ENCODE measurements at places on chromosomes 4 and X.

DNA sequence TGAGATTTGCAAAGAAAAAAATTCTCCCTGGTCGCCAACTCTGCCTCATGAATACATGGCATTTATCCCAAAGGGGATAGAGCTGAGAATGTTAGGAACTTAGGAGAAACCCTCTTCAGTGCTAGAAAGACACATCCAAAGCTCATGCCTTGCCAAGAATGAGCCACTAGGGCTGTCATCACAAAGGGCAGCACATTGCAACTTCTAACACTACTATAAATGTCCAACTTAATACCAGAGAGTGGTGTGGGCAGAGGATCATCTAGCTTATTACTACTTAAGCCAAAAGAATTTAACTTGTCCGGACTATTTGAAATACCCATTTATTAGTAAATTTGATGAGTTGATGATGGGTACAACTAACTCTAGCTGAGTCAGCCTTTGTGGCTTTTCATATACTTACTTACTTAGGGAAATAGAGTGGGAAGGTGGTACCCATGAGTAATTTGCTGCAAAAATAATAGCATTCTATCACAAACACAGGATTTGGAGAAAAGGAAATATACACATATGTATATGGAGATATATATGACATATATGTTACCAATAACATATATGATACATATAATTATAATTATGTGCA is 66.3 kb upstream of the GAB1 start:
- DNase-seq, result no peak

- DNase-seq, result no peak
These were observed 255.4 kb upstream of the CXorf51A start for GRCh38 chrX:147069926-147070325.

- no peak for DNase-seq
These were observed 15.1 kb downstream of the SLC2A9 start for GRCh38 chr4:10006231-10006600.

DNA sequence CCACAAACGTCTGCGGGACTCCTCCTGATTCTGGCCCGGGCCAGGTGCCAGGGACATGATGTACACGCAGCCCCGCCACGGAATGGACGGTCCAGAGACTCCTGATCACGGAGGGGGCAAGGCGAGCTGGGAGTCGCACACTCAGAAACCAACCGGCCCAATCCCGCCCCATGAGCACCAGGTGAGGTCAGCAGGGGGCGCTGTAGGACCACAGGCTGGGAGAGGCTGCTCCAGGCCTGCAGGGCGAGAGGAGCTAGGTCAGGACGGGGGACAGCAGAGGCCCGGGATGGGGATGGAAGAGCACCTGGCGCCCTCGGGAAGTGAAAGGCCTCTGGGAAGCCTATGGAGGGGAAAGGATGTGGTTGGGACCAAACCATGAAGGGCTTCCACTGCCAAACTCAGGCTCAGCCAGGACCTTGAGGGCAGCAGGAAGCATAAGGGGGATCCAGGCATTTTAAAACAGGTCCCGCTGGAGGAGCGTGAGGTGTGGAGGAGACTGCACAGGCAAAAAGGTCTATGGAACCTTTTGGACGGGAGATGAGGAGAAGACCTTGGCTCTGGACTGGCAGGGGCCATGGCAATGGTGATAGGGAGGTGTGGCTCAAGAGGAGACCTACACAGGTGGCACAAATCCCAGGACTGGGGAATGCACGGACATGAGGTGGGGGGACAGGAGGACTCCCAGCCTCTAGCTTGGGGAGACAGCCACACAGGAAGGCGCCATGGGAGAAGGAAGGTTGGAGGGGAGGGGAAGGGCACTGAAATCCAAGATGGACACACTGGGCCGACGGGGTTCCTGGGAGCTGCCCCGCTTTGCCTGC is 79.2 kb downstream of the MTMR1 start:
- DNase-seq, result peak; percentile 60

GRCh38 chr4:153519687-153520086 is 53.5 kb downstream of the TMEM131L start:
- DNase-seq, result no peak

GRCh38 chrX:27883468-27884092 is 75.8 kb downstream of the MAGEB10 start:
- DNase-seq, result no peak

DNA sequence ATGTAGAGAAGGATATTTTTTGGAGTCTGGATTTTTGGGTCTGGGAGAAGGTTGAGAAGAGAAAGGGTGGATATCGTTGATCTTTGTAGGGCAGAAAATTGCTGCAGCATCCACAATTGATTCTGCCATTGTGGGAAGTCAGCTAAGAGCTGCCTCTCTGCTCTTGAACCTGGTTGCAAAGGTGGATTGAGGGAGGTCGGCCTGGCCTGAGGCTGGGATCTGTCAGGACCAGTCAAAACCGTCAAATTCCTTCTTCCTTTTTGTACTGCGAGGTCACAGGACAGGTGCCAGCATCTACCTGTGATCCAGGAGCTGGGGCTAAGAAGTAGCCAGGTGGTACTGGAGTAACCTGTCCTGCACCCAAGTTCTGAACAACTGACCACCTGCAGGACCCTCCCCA is 93.7 kb downstream of the SHOX start:
- DNase-seq, result no peak

GRCh38 chrX:10833299-10834169 is 213.1 kb upstream of the MID1 start:
- DNase-seq, result no peak

GRCh38 chrX:147739196-147739595 is 172.5 kb upstream of the FMR1 start:
- no peak for DNase-seq

- no peak for DNase-seq
These were observed 30.8 kb upstream of the NDP start for GRCh38 chrX:44003975-44004374.

DNA sequence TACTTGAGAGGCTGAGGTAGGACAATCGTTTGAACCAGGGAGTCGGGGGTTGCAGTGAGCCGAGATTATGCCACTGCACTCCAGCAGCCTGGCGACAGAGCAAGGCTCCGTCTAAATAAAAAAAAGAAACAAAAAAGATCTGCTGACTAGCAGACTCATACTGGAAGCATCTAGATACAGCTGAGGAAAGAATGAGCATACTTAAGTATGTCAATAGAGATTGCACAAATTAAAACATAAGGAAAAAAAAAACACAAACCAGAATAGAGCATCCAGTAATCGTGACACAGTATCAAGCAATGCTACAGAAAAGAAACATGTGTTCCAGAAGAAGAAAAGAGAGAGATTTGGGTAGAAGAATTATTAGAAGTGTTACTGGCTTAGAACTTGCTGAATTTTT is 105.5 kb upstream of the SPOCK3 start:
- DNase-seq, result no peak

DNA sequence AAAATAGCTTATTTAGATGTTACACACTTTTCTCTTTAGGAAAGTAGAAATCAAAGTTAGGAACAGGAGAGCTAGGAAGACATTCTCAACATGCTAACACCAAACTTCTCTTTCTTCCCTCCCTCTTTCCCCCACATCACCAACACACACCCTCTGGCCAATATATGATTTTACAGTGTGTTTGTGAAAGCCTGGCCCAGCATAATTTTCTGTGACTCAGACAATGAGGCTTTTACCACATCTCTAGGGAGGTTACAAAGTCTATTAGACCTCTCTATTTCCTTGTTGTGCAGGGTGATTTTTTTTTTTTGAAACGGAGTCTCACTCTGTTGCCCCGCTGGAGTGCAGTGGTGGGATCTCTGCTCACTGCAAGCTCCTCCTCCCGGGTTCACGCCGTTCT is 189.9 kb downstream of the AASDH start:
- DNase-seq, result no peak

DNA sequence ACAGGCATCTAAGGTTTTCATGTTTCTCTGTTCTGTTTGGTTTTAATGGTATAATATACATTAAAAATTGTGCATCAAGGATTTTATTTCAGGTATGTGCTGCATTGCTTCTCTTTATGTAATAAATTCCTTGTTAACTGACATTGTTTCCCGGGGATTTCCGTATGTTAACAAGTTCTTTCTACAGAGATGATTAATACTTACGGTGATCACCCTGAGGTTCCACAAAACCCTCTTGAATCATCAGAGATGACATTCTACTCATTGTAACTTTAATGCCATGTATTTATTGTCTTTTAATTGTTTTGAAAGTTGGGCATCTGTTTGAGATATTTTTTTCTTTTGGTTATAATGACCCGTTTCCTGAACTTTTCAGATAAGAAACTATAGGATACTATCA is 37.5 kb downstream of the ARHGAP10 start:
- no peak for DNase-seq

DNA sequence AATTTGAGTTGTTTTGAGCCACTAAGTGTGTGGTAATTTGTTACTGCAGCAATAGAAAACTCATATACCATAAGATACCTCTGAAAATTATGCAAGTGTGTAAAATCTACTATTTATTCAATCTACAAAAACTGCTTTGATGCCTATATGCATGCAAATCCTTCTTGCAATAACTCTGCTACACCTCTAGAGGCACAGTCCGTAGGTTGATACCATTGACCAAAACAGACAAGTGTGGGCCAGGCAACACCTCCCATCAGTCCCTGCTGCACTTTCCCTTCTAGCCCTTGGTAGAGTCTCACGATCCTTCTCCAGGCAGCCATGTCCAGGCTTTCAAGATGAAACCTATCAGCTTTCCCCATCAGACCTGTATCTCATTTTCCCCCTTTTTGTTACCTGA is 48.8 kb upstream of the FAM9A start:
- DNase-seq, result no peak

DNA sequence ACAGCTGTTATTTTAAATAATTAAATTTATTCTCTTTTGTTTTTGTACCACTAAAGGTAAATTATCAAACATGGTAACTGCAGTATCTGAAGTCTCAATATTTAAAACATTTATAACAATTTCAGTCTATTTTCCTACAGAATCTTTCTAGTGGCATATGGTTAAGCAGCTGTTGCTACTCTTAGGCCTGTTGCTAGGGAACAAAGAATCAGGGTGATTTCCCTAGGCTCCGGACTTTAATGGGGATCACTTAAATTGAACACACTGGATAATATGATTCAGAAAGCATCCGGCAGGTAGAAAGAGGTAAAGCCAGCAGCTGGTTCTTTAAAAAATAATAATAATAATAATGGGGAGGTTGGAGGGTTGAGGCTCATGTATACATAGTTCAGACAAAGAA is 17.6 kb downstream of the FBXO8 start:
- peak; percentile 31 for DNase-seq

- no peak for DNase-seq
These were observed 91.0 kb downstream of the MGST2 start for GRCh38 chr4:139756391-139757180.

DNA sequence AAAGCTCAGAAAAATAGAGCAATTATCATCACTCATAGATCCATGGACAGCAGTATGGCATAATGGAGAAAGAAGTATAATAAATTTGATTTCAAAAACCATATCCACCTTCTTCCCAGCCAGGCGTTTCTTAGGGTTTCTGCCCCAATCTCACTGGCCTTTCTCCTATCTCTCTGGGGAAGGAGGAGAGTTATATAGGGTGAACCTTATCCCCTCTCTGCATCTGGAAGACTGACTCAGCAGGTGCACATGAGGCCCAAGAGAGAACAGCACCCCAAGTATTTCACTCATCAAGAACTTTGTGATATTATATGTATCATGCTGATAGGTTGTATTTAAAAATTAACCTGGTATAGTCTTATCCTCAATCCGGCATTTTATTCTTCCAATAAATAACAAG is 318.8 kb upstream of the RASGEF1B start:
- DNase-seq, result no peak

DNA sequence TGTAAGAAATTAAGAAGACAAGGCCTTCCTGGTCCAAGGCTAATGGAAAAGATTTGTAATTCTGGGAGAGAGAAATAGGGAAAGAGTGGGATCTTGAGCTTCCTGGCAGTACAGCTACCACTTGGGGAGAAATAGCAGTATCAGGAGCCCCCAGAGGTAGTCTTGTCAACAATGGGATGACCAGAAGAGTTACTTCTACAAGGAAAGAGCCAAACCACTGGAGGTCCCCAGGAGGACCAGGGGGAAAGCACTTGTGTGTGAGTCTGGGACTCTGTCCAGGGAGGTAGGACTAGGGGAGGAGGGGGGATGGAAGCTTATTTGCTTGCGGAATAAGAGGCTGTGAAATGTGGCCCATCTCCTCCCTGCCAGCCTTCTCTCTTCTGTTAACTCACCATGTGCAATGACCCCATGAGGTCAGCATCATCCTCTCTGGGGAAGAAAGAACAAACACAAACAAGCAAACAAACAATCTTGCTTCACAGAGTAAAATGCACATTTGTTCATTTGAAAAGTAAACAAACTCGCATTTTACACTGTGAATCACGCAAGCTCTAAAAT is 160.1 kb downstream of the STK32B start:
- DNase-seq, result no peak

- DNase-seq, result no peak
These were observed 1360.7 kb downstream of the ADGRL3 start for GRCh38 chr4:62560858-62561257.

GRCh38 chrX:143633461-143634308 is 2.2 kb downstream of the SLITRK4 start:
- DNase-seq, result peak; percentile 30

GRCh38 chr4:70187216-70187615 is 8.3 kb upstream of the ODAM start:
- no peak for DNase-seq

- DNase-seq, result peak; percentile 57
These were observed 34.7 kb upstream of the TASL start for GRCh38 chrX:30612250-30612655.

DNA sequence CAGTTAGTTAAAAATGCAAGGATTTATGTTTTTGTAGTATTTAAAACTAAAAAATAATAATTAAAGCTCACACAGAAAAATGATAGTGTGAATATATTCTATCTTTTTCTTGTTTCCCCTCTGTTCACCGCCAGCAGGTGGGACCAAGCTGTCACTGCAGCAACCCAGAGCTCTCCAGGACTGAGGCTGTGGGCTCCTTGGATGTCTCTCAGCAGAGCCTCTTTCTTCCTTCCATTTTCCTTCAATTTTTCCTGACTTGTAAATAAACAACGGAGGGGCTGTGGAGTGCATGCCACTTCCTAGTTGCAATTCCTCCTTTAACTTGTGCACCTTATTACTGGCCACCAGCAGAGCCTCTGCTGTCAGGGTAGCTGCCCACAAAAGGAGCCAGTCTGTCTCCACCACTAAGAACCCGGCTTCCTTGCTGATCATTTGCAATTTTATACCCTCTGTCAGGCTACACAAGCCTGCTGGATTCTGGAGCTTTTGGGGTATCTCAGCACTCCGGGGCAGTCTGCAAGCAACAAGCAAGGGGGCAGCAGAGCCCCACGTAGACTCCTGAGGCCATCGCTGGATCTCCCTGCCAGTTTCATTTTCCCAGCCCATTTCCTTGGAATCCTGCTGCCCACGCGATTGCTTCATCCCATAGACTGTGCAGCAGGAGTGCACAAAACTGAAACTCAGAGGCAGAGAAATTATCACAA is 1467.4 kb downstream of the C4orf33 start:
- DNase-seq, result peak; percentile 0

DNA sequence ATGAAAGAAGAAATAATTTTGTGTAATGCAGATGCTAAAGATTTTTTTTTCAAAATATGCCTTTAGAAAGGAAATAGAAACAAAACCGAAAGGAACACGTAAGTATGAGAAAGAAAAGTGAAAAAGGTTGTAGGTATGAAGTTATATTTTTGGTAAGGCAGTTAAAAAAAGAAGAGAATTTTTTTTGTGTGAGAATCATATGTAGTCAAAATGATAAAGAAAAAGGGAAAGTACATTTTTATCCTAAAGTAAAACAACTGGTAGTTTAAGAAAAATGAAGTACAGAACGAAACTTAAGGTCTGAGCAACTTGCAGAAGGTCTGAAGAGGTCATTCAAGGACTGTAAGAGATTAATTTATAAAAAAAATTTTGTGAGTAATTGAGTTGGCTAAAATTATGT is 164.0 kb upstream of the TRAM1L1 start:
- DNase-seq, result no peak
